ENCODE measurements at places on chromosomes 1 and 21. TPM values are rescaled to one million over a fixed set of nuclear protein-coding genes. Genes with fewer than 3 reads are reported as not detected.

CR1L gene
- total RNA-seq = not detected

CD1E gene
- 0.64 TPM for total RNA-seq

SH3GLB1 gene
- total RNA-seq = 50.5 TPM

GRCh38 chr1:83999316-83999819, 436 bp upstream of the TTLL7 start:
- DNase-seq = peak; percentile 58

DNA sequence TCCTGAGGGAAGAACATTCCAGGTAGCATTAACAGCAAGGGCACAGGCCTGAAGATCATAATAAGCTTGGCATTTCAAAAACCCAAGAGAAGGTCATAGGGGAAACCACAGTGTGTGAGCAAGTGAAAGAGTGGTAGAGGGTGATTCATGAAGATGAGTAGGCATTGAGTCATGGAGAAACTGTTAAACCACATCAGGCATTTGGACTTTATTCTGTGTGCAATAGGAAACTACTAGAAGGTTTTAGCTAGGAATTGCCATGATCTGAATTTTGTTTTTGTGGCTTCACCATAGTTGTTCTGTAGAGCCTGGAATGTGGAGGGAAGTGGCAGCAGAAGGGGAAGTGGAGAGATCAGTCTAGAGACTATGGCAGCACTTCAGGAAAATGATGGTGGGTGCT, 359.0 kb upstream of the PTBP2 start:
- DNase-seq = no peak

DNA sequence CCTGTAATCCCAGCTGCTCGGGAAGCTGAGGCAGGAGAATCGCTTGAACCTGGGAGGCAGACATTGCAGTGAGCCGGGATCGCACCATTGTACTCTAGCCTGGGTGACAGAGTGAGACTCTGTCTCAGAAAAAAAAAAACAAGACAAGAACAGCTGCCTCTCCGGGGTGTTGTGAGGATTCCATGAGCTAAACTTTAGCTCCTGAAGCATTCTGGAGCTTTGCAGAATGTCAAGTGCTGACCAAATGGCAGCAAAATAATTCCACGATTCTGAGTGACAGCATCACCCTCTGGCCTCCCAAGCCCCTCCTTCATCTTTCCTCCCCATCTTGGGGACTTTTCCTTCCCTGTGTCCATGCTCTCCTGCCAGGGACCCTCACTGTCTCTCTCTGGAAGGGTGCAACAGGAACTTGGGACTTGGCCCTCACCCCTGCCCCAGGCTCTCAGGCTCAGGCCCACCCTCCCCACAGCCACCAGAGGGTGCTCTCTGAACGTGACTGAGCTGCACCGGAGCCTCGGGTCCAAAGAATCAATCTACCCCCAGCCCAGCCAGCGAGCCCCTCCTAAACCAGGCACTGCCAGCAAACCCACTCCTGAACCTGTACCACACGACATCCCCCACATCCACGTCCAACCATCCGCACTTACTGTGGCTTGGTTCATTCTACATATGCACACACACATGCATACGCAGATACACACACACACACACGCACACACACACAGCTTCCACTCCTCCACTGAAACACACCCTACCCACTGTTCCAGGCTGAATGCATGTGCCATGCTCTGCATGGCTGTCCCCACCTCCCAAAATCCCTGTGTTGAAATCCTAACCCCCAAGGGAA, 45.7 kb downstream of the ACOT7 start:
- DNase-seq = no peak

GRCh38 chr1:230498704-230499103, 72.6 kb upstream of the PGBD5 start:
- DNase-seq = no peak

DNA sequence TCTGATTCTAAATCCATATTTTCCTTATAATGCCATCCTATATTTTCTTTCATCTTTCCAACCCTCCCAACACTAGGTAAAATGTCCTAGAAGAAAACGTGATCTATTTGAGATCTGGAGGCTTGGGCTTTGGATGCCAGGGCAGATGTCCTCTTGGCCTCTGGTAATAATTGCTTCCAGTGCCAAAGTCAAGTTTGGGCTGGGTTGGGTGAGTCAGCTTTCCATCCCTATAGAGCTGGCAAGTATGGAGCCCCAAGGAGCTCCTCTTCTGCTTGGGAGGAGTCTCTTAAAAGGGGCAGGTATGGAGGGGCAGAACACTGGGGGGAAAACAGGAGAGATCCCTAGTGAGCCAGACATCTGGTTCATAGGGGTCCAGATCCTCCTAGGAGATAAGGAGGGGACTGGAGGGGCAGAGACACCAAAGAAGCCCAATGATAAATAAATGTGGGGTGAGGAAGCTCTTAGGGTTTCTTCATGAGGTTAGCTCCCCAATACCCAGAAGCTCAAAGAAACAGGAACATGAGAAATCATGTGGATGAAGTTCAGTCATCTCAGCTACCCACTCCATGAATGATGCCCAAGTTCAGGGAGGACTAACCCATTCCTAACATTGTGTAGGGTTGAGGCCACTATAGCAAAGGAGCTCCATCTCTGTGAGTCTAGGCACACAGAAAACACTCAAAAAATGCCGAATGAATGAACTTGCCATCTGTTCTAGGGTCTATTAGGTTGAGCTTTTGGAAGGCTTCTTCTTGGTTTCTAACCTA, 3.5 kb downstream of the C1orf116 start:
- DNase-seq = no peak

- DNase-seq = no peak
Observed at GRCh38 chr1:186958520-186958919, 129.8 kb downstream of the PLA2G4A start.

GRCh38 chr21:32682696-32683474, 44.9 kb downstream of the SYNJ1 start:
- DNase-seq = no peak

MYOG gene
- not detected for total RNA-seq

DNA sequence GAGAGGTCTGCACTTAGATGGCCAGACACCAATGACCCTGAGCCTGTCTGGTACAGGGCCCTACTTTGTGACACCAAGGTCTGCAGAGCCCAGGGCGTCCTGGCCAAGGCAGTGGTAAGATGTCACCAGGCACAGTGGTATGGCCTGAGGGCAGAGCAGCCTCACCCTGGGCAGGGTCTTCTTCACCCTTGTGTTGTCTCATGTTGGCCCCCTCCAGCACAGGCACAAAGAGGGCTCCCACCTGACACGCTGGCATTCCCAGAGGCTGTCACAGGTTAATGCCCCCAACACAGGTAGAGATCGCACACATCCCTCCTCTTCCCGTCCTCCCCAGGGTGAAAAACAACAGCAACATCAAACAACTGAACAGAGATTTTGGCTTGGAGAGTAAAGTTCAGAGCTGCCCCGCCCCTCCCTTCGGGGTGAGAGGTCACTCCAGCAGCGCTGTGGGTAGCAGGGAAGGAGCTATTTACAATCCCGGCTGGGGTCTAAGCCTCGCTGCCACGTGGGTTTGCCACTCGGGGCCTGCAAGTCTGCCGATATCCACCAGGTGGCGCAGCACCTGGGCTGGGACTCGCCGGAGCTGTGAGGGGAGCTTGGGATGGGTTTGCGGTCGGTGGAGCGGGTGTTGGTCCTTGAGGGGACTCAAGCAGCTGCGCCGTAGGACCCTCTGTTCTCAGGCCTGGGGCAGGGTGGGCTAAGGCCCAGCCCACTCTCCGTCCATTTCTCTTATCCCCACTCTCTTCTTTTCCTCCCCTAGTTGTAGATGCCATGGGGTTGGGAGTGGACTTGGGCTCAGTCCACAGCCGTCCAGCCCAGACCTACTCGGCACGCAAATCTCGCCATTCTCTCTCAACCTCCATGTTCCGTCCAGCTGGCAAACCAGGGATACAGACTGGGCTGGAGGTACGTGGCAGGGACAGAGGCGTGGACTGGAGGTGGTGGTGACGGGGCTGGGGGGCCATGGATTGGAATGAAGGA, 12.7 kb downstream of the EFNA3 start:
- DNase-seq = peak; percentile 78

DNA sequence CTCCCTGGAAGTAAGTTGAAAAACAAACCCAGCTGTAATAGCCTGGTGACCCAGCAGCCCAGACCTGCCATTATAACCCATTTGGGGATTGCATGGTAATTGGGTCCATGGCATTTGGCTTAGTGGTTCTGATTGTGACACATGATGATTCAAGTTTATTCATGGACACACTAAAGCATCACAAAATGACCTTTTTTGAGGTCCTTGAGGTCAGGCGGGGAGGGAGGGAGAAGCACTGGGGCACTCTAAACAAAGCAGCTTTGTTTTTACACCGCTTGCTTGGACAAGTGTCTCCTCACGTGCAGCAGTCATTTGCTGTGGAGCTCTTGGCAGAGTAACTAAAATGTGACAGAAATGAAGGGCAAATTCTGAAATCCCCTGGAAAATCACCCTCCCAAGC, 241.0 kb upstream of the SGIP1 start:
- no peak for DNase-seq

BRDT gene
- total RNA-seq = not detected

GRCh38 chr1:197683895-197684553, 91.3 kb downstream of the DENND1B start:
- DNase-seq = no peak

GRCh38 chr1:21833392-21833976, 21.4 kb downstream of the LDLRAD2 start:
- no peak for DNase-seq

IL10RB gene
- total RNA-seq = 39.5 TPM

VAMP4 gene
- 10.5 TPM for total RNA-seq

GRCh38 chr1:229266274-229266673, 4.6 kb upstream of the RAB4A start:
- DNase-seq = no peak

DNA sequence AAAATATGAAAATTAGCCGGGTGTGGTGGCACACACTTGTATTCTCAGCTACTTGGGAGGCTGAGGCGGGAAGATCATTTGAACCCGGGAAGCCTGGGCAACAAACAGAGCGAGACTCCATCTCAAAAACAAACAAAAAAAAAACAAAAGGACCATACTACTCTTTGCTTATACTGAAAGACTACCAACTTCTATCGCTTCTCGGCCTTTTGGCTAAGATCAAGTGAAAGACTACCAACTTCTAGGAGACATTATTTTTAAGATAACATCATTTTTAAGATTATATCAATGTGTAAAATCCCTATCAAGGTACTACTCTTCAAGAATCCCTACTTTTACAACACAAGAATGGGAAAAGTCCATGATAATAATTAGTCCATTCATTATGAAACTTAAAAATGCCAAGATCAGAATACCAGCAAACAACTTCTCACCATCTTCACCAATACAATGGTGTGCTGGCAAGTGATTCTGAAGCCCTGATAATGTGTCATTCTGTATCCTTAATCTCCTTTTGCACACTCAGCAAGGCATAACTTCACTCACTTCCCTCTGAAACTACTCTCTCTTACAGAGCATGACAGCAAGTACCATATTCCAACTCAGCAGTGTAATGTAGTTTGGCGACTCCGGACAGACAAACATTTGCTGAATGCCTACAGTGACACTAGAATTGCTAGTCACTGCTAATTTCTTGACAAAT, 1.7 kb downstream of the PTP4A2 start:
- DNase-seq = no peak

Measured in breast epithelium (tissue), 4 donors.